ENCODE measurements at places on chromosomes 12 and 14.

GRCh38 chr12:58841058-58841798 lies 79.1 kb downstream of the LRIG3 start:
- no peak for DNase-seq

- DNase-seq = no peak
Observed at GRCh38 chr14:90579816-90580215, 183.0 kb downstream of the CALM1 start.

DNA sequence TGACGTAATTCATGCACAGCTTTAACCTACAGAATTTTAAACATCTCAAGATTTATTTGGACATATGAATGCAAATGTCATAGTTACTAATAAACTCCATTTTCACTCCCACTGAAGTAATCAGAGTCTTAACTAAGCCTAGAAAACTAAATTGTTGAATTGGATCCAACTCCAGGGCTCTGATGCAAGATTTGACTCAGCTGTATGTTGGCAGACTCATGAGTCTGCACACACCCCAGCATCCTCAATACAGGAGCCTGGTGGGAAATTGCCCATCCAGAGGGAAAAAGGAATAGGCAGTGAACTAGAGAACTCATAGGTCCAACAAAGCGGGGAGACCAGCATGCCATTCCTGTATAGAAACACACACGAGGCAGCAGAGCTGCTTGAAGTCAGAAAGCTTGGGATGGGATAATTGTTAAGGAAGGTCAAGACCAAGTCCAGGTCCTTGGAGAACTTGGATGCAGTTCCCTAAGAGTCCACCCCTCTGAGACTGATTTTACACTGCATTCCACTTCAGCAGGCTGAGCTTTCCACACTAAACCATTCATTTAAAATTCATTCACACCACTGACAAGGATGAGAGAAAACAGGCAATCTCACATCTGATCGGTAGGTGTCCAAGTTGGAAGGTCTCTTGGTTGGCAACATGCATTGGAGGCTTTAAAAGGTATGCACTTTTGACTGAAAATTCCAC lies 14.4 kb downstream of the TMTC1 start:
- no peak for DNase-seq

- DNase-seq = no peak
Observed at GRCh38 chr14:34649344-34649743, 19.4 kb upstream of the SNX6 start.

DNA sequence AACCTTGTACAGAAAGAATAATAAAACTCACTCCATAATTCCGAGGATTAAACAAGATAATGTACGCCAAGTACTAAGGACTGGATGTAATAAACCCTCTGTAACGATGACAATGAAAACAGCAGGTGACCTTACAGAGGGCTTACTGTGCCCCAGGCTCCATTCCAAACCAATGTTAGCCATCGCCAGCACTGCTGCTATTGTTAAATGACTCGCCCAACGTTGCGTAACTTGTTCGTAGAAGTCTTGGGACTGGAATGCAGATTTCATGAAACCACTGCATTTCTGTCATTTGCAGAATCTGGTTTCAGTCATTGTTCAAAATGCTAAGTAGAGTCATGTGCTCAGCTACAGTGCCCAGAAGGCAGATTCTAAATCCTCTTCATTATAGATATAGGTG lies 728 bp upstream of the STON2 start:
- no peak for DNase-seq

GRCh38 chr12:56636675-56637540 lies 6.8 kb upstream of the BAZ2A start:
- DNase-seq = peak; percentile 99

GRCh38 chr12:131139363-131140068 lies 185.8 kb downstream of the ADGRD1 start:
- DNase-seq = no peak

DNA sequence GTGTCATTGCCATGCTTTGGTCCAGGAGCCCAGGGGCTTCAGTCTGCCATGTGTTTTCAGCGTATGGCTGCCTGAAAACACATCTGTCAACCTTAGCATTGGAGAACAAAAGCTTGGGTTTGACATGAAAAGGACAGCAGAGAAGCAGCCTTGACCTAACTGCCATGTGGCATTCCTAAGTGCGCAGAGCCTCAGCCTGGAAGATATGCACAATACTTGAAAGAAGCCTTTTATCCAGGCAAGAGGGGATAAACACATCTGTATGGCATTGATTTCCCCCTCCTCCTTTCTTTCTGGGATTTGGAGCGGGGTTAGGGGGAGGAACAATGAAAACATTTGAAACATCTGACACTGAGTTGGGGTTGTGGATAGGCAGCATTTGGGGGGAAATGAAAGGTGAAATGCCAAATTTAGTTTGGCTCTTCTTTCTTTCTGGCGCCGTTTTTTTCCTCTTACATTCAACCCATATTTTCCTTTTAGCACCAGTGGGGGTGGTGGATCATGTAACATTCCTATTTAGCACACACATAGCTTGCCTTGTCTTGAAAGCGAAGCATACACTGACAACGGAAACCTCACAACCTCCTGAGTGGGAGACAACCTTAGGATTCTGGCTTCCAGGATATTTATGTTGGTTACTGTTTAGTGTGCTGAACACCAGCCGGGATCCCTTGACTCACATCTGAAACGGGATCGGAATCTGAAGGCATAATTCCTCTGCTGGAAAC lies 177.0 kb downstream of the C12orf75 start:
- DNase-seq = no peak

GRCh38 chr12:59040656-59041055 lies 120.4 kb upstream of the LRIG3 start:
- DNase-seq = no peak

- DNase-seq = no peak
Observed at GRCh38 chr12:6158255-6158654, 33.8 kb upstream of the VWF start.

GRCh38 chr14:23335623-23336022 lies 14.4 kb downstream of the PABPN1 start:
- DNase-seq = no peak

- no peak for DNase-seq
Observed at GRCh38 chr12:38823738-38824137, 81.7 kb downstream of the CPNE8 start.

GRCh38 chr12:123681605-123682004 lies 10.7 kb downstream of the TCTN2 start:
- no peak for DNase-seq

DNA sequence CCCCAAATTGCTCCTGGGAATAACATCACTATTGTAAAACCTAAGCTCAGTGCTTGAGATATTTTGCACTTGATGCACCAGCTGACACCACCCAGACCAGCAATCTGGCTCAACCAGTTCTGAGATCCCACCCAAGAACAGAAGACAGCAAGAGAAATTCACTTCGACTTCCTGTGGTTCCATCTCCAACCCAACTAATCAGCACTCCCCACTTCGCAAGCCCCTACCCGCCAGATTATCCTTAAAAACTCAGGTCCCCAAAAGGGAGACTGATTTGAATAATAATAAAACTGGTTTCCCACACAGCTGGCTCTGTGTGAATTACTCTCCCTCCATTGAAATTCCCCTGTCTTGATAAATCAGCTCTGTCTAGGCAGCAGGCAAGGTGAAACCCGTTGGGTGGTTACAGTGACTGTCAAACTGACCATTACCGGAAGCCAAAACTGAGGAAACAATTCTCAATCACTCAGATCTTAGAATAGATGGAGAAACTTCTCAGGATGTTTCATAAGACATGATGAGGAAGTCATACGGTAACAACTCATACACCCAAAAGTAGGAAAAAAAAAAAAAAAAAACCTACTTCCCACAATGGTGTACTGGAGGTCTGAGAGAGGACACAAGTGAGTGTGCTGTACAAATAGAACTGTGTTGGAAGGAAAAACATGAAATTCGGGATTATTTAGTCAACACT lies 92.4 kb downstream of the TMTC1 start:
- DNase-seq = no peak

DNA sequence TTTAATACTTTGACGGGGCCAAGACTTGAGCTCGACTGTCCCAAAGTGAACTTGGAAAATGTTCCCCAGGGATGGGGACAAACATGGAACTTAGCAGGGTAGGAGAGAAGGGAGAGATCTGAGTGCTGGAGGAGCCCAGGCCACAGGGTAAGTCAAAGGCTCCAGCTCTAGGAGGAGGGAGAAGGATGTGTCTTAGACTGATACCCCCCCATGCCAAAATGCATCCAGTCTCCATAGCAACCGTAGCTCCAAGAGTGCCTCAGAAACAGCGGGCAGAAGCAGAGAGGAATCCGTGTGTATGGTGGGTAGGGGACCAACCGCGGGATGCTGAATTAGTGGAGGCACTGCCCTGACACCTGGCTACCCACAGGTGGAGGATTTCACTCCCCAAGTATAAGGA lies 845 bp upstream of the AGAP2 start:
- no peak for DNase-seq

DNA sequence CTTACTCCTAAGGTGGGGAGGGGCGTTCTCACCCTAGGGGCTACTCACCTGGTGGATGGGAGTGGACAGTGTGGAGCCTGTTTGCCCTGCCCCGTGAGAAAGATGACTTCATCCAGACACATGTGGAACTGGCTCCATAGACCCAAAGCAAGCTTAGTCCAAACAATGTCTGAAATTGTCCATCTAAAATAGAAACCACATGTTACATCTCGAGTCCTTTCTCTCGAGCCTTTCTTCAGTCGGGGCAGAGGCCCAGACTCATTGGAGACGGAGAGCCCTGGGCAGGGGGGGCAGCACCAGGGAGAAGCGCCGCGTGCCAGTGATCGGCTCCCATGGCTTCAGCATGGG lies 4.3 kb downstream of the SIVA1 start:
- DNase-seq = no peak

GRCh38 chr12:28086521-28087155 lies 103.6 kb upstream of the CCDC91 start:
- no peak for DNase-seq

GRCh38 chr14:100071545-100071944 lies 6.3 kb downstream of the EVL start:
- DNase-seq = peak; percentile 51

DNA sequence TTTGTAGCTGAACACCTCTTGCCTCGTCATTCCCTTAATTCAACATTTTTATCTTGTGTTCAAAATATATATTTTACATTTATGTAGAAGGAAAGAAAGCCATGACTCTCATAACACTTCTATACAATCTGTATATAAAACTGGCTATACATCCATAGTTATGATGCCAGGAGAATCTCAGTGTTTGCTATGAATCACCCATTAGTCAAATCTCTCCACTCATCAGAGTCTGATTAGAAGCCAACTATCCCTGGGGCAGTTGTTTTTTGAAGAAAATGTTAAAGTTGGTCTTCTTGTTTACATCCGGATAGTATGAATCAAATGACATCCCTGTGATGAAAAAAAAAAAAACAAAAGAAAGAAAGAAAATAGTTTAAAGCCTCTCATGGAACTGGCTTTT lies 503.9 kb downstream of the NELL2 start:
- no peak for DNase-seq

- DNase-seq = no peak
Observed at GRCh38 chr12:116502141-116502725, 56.9 kb upstream of the MAP1LC3B2 start.

GRCh38 chr14:61219673-61220072 lies 61.5 kb downstream of the TMEM30B start:
- no peak for DNase-seq

DNA sequence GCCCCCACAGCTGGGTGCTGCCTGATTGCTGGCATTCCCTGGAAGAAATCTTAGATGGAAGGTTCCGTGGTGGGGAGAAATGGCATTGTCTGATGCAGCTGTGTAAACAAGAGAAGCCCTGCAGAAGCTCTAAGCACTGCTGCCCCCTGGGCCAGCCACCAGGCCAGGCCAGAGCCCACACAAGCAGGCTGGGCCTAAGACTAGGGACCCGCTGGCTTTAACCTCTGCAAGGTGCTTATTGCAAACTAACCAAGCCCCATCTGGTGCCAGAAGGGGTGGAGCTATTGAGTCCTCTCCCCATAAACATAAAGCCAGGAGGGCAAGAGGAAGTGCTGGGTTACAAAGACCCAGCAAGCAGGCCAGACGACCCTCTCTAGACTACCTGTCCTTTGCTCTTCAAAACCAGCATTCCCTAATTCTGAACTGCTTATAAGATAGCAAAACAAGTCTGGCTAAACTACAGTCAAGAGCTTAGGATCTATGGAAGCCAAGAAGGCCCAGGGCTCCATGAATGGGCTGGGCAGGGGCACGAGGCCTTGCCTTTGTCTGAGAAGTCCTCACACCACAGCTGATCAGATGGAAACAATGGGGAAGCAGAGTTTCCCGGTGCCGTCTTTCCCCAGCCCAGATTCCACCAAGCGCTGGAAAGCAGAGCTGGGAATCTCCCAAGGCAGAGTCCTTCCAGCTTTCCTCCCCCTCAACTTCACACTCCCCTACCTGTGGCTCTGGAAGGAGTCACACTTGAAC lies 28.8 kb downstream of the P2RX4 start:
- no peak for DNase-seq

DNA sequence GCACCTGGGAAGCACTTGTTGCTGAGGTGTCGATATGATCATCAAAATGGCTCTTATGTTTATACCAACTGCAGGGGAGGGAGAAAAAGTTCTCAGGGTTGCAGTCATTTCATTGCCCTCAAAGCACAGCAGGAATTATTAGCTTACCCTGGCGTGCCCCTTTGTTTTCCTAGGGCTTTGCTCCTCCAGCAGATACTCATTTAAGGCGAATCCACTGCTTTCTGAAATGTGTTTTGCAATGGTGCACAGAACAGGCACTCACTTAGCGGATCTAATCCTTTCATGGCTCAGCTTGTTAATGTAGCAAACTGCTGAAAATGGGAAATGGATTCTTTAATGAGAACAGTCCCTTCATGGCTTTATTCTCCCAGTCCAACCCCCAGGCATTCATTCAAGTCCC lies 76.7 kb downstream of the NKX2-1 start:
- no peak for DNase-seq

- DNase-seq = no peak
Observed at GRCh38 chr12:14275886-14276285, 89.6 kb upstream of the ATF7IP start.

DNA sequence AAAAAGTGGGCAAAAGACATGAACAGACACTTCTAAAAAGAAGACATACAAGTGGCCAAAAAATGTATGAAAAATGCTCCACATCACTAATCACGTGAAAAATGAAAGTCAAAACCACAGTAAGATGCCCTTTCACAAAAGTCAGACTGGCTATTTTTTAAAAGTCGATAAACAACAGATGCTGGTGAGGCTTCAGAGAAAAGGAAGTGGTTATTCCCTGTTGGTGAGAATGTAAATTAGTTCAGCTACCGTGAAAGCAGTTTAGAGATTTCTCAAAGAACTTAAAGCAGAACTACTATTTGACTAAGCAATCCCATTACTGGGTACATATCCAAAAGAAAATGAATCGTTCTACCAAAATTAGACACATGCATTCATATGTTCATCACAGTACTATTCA lies 237.0 kb downstream of the KIF21A start:
- no peak for DNase-seq

- no peak for DNase-seq
Observed at GRCh38 chr12:106648736-106649135, 65.9 kb downstream of the RFX4 start.

GRCh38 chr12:2628401-2628800 lies 166.4 kb upstream of the FKBP4 start:
- DNase-seq = no peak
